Stimulated activated CD8-positive, alpha-beta memory T cell treated with anti-CD3 and anti-CD28 coated beads, Interleukin-7, amount 100 ng/mL, for 1 hour (primary cell): ENCODE measurements at places on chromosomes 1 and 21.

GRCh38 chr1:52190500-52191252 lies 48.8 kb downstream of the ZFYVE9 start:
- DNase-seq: no peak

DNA sequence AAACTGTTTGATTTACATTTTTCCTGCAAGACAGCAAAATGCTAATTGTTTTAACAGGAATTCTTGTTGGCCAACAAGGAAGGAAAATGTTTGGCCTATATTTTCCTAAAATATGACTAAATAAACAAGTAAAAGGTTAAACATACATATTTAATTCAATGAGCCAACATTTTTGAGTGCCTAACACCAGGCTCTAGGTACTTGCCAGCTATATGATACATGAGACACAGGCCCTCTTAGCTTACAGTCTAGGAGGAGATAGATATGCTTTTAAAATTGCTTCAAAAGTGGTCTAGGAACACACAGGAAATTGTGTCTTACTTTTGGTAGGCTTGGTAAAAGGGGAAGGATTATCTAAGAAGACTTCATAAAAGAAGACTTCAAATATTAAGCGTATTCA lies 50.9 kb downstream of the PIGK start:
- DNase-seq: no peak

- DNase-seq: no peak
Measured at GRCh38 chr1:243735457-243735856, 114.6 kb downstream of the AKT3 start.

GRCh38 chr1:57377339-57378139 lies 46.3 kb downstream of the DAB1 start:
- no peak for DNase-seq

DNA sequence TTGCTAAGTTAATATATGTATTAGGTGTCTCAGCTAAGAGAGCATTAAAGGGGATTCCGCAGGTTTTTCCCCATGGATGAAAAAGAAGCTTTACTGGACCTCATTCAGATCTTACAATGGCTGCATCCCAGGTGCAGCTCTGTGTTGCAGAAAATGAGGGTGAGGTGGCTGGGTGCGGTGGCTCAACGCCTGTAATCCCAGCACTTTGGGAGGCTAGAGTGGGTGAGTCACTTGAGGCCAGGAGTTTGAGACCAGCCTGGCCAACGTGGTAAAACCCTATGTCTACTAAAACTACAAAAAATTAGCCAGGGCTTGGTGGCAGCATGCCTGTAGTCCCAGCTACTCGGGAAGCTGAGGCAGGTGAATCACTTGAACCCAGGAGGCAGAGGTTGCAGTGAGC lies 58.5 kb upstream of the MORC3 start:
- no peak for DNase-seq

DNA sequence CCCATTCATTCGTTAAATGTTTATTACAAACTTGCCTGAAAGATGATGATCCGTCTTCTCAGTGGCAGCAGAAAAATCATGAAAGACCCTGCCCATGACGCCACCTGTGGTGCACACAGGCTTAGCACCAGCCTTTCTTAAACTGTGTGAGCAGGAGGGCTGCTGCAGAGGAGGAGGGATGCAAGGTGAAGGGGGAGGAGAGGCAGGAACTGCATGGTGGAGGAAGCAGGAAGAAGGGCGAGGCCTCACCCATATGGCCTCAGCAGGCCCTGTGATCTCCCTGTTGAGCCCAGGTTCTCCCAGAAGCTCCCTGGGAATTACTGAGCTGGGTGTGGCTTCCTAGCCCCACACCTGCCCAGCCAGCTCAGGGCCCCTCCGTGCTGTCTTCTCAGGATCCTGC lies 25.0 kb upstream of the RD3 start:
- no peak for DNase-seq

DNA sequence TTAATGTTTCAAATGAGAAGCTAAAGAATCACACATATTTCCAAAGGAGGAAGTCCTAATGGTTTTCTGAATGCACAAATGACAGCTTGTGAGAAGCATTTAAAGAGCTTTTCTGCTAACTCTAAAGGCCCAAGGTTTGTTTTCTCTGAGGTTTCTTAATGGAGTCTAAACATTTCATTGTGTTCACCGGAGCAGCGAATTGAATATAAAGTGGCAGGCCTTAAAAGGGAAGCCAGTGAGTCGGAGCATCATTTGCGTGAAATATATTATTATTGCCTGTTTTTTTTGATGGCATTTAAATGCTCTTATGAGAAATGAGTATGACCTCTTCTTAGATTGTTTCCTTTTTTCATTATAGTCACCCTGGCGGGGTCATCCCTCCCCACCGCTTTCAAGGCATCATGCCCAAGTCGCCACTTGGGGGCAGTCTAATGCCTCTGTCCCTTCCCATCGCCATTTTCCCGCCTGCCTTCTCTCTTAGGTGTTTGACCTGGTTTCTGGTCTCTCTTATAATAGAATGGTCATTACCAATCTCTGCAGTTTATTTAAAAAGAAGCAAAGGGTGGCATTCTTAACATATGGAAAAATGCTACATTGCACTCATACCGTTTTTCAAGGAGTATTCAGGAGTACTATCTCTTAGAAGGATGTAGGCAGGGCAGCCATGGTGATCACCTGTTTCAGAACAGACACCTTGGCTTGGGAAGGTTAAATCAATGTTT lies 25.3 kb upstream of the OVAAL start:
- peak; percentile 16 for DNase-seq

GRCh38 chr1:158924677-158925076 lies 6.7 kb upstream of the PYHIN1 start:
- DNase-seq: no peak

GRCh38 chr1:18999359-18999758 lies 42.9 kb upstream of the IFFO2 start:
- DNase-seq: no peak

- DNase-seq: peak; percentile 34
Measured at GRCh38 chr1:182054698-182055326, 6.7 kb downstream of the ZNF648 start.

DNA sequence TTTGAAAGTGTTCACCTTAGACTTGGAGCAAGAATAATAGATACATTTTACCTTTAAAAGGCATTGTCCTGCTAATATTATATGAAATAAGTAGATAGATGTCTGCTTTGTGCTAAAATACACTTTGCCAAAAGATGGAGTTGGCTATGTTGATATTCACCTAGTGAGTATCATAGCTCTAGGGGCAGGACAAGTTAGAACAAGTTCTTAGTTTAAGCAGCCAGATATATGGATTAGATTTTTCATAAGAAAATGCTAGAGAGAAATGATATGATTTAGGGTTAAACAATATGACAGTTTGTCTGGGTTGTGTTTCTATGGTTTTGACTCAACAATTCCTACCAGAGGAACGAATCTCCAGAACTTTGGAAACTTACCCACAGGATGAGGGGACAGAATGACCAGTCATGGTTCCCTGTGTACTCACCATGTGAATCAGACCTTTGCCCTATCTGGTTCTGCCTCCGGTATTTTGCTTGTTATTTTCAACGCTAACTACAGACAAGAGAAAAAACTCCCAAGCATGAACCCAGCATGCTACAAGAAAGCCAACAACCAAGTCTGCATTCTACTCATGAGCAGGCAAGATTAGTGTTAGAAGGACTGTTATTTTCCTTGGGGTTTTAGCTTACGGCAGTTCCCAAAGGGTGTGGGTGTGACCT lies 1.7 kb downstream of the F5 start:
- DNase-seq: no peak

GRCh38 chr1:228283043-228283371 lies 75.2 kb downstream of the OBSCN start:
- no peak for DNase-seq

GRCh38 chr21:40563900-40564299 lies 283.1 kb downstream of the DSCAM start:
- no peak for DNase-seq

DNA sequence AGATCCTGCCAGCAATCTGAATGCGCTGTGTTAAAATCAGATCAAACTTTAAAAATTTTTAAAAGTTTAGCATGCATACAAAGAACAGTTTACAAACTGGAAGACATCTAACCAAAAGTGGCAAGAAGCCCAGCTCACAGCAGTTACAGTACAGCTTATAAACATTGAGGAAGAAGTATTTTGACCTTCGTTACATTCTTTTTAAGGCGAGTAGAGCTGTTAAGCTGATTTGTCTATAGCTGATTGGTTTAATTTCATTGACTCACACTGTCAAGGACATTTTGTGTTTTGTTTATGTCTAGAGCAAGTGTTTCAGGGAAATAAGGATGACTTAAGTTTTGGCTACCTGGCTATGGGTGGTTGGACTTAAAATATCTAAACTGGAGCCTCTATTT lies 3.0 kb upstream of the PGM1 start:
- no peak for DNase-seq
